Eye (tissue), 1 donor: ENCODE measurements at places on chromosomes 7 and 10.

GRCh38 chr10:103168438-103168837, 24.6 kb downstream of the NT5C2 start:
- DNase-seq: no peak

GRCh38 chr7:70325509-70326101, 727.3 kb downstream of the AUTS2 start:
- DNase-seq: no peak

DNA sequence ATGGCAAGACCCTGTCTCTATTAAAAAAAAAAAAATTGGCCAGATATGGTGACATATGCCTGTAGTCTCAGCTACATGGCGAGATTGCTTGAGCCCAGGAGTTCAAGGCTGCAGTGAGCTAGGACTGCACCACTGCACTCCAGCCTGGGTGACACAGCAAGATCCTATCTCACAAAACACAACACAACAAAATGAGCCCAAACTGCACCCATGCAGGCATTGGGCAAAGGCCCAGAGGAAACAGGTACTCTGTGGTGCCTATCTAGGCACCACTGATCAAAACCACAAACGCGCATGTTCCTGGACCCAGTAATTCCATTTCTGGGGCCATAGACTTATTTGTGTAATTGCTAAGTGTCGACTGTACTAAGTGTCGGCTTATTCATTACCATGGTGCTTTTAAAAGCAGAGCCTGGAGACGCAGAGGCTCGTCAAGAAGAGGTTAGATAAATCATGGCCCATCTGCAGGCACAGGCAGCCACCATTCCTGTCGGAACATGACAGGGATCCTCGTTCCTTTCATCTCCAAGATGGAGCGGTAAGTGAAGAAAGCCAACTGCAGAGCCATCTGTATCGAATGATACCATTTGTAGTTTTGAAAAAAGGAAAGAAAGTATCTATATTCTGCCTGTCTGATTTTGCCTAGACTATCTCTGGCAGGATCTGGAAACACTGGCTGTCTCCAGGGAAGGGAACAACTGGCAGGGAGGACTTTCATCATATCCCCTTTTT, 160.4 kb upstream of the RHEB start:
- no peak for DNase-seq

GRCh38 chr10:74589226-74589673, 237.2 kb upstream of the KAT6B start:
- peak; percentile 96 for DNase-seq

GRCh38 chr7:4720225-4720624, 38.1 kb downstream of the FOXK1 start:
- DNase-seq: no peak

GRCh38 chr10:80612261-80612660, 74.6 kb downstream of the SH2D4B start:
- DNase-seq: no peak

DNA sequence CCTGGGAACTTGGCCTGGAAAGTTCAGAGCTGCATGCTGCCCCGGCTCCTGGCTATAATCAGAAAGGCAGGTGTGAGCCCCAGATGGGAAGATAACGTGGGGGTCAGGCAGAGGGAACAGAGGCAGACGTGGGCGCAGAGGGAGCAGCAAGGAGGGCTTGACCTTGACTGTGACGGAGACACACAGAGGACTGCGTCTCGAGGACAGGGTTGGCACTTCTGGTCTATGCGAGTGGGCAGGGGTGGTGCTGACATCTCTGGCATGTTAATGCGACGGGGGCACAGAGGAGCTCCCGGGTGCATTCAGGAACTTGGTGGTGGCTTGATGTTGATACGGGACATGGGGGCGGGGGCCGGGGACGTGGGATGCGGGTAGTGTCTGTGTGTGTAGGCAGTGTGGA, 232.1 kb upstream of the GRB10 start:
- DNase-seq: no peak

DNA sequence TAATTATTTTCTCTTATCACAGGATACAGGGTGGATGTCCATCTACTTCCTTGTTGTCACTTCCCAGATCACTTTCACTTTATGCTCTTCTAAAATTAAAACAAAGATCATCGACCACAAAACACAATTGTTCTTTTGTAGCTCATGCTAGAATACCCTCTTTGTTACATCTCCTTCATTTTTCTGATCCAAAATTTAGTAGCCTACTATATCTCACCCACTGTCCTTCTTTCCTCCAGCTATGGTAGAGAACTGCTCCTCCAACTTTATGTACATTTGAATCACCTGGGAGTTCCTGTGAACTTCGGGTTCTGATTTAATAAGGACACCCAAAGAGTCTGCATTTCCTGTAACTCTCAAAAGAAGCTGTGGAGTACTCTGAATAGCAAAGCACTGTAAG, 1.2 kb upstream of the AHR start:
- no peak for DNase-seq

GRCh38 chr7:44145479-44145968, 4.4 kb upstream of the MYL7 start:
- peak; percentile 74 for DNase-seq

DNA sequence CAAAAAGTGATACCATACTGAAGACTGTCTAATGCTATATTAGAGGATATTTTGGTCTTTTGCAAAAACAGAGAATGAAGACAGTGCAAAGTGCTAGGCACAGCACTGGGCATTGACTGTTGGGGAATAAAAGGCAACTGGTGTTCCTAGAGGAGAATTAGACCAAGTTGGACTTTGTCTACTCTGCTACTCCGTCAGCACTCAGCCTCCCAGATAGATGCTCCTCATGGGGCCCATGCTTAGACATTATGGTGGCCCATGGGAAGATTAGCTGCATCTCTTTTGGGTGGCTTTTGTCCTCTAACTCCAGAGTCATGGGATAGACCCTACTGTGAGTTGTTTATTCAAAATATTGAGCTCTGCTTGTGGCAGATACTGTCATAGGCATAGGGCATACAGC, 113.5 kb downstream of the RBM20 start:
- DNase-seq: no peak

DNA sequence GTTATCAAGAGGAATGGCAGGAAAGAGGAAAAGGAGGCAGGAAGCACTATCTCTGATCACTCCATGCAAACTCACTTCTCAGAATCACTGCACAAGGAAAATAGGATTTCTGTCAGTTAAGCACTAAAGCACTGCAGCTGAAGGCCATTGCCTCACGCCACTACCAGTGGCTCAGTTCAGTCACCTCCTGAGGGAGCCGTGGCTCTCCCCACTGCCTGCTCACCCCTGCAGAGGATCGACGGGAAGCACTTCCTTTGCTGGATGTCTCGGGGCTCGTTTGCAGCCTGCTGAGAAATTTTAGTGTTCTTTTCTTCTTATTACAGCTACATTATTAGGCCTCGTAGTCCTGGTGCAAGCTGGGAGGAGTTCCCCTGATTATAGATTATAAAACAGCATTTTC, 90.1 kb upstream of the ADCY1 start:
- no peak for DNase-seq

GRCh38 chr7:102874166-102874829, 38.5 kb upstream of the LRRC17 start:
- no peak for DNase-seq

- no peak for DNase-seq
Measured at GRCh38 chr10:85647741-85648140, 718.9 kb downstream of the GRID1 start.

- DNase-seq: no peak
Measured at GRCh38 chr10:70293169-70293843, 9.5 kb upstream of the NPFFR1 start.

- peak; percentile 47 for DNase-seq
Measured at GRCh38 chr7:125661-126060, 66.7 kb upstream of the FAM20C start.

DNA sequence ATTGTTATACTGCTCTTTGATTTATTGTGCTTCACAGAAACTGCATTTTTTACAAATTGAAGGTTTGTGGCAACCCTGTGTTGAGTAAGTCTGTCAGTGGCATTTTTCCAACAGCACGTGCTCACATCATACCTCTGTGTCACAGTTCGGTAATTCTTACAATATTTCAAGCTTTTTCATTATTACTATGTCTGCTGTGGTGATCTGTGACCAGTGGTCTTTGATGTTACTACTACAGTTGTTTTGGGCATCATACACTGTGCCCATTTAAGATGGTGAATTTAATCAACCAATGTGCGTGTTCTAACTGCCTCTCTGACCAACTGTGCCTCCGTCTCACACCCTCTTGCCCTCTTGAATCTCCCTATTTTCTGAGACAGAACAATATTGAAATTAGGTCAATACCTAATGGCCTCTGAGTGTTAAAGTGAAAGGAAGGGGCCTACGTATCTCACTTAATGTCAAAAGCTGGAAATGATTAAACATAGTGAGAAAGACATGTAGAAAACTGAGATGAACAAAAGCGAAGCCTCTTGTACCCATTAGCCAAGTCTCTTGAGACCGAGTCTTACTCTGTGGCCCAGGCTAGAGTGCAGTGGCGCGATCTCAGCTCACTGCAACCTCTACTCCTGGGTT, 20.2 kb upstream of the ASL start:
- no peak for DNase-seq

- no peak for DNase-seq
Measured at GRCh38 chr10:11161096-11161495, 143.4 kb downstream of the CELF2 start.

GRCh38 chr10:83934062-83934461, 205.2 kb upstream of the GHITM start:
- DNase-seq: no peak

- DNase-seq: peak; percentile 53
Measured at GRCh38 chr7:36048141-36048901, 104.7 kb upstream of the EEPD1 start.

GRCh38 chr10:11468126-11468742, 143.2 kb downstream of the USP6NL start:
- no peak for DNase-seq

DNA sequence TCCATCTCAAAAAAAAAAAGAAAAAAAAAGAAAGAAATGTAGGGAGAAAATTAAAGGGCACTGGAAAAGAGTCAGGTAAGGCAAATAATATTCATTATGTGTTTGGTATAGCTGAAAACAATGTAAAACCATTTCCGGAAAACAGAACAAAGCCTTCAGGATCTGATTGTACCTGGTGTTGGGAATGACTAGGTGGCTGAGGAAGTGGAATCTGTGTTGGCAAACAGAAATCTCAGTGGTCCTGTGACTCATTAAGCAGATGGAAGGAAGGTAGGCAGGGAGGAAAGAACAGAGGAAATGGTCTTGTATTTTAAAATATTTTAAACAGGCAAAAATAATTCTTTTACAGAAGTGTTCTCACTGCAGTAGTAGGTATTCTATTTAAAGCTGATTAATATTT, 55.7 kb upstream of the GATA3 start:
- no peak for DNase-seq

GRCh38 chr7:45088821-45089340, at the start of gene NACAD:
TSS of gene NACAD (minus strand) at chr7:45088969. CDS start at chr7:45088894, 75 bp downstream.
- DNase-seq: no peak

DNA sequence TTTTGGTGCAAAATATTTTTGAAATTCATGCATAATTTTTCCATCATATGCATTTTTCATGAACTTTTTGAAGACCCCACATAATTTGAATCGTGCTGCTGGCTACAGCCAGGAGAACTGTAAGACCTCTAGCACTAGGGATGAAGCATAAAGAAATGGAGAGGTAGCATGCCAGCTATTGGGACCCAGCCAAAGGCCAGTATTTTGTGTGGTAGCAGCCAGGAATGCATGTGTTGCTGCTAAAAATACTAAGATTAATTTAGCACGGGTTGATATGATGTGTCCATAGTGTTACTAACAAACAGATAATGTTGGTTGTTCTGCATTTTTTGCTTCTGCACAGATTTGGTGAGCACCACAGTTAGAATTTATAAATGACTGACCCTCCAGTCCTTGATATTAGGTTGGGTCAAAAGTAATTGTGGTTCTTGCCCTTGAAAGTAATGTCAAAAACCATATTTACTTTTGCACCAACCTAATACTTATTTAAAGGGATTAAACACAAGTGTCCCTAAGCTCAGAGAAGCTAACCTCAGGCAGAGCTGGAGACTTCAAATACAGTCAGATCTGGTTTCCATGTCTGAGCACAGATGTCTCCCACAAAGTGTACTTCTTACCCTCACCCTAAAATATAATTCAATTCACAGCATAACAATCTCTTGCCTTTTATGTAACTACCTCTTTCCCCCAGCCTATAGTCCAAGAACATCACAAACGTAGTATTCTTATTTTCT, 54.1 kb upstream of the NPSR1 start:
- no peak for DNase-seq

DNA sequence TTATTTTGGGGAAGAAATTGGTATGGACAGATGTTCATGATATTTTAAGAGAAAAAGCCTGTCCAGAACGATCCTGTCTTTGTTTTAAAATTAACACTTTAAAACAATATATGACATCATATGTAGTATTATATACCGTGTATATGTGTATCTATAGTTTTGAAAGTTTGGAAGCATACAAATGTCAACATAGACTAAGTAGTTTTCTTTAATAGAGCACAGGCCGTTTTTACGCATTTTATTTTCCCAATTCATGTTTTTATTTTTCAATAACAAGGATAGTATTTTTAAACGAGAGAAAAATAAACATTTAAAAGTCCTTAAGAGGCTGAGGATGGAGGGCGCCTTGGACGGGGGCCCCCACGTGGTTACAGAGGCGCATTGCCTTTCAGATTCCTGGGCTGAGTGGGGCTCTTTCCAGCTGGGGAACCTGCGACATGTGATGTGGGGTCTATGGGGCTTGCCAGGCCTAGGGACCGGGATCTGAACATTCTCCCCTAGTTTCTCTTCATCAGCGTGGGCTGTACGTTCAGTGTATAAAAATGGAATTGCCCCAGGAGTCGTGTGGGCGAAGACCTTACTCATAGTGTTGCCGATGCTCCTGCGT, 127.8 kb upstream of the ZNF746 start:
- DNase-seq: peak; percentile 83

- no peak for DNase-seq
Measured at GRCh38 chr10:102450124-102450373, 1.3 kb downstream of the C10orf95 start.

GRCh38 chr10:49329146-49329505, 30.2 kb downstream of the C10orf71 start:
- no peak for DNase-seq

GRCh38 chr10:74177140-74177677, 26.2 kb downstream of the ADK start:
- no peak for DNase-seq

DNA sequence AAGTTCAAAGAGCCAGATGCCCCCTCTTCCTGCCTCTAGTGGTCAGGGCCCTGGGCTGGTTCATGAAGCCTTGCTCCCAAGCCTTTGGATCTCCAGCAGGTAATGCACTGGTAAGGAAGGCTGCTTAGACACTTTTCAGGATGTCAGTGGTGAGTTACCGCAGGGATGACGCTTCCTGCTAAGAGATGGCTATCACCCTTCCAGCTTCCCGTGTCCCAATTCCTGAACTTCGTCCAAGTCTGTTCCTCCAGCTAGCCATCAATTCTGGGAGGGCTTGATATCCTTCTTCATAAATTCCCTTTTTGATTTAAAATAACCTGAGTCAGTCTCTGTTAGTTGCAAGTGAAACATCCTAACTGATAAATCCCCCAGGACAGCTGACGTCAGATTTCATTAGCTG, 221.2 kb downstream of the PLXNA4 start:
- DNase-seq: no peak
